ENCODE measurements at places on chromosomes 5 and 9.

DNA sequence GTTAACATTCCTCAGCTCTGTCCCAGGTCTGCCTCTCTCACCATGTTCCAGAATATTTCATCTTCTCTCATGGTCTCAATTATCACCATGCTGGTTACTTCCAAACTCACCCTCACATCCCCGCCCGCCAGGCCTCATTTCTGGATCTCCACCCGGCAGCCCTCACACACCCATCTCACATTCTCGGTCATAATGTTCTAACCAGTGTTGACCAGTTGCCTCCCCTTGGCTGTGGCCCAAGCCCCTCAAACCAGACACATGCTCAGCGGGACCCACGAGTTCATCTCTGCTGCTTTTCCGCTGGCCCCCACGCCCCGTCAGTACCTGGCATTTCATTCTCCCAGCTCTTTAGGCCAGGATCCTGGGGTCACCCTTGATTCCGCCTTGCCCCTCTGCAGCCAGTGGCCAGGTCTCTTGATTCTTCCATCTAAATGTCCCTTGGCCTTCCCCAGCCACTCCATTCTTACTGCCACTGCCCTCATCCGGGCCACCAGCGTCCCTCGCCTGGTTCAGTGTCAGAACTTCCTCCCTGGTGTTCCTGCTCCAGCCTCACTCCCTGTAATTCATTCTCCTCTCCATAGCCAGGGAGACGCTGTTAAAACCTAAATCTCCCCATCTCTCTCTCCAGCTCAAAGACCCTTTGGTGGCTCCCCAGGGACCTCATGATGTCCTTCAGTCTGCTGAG, 141.7 kb downstream of the MVB12B start:
- no peak for DNase-seq

GRCh38 chr5:54062958-54063357, 247.4 kb downstream of the ARL15 start:
- DNase-seq: no peak

- no peak for DNase-seq
Observed at GRCh38 chr5:28451483-28451882, 1413.1 kb upstream of the CDH9 start.

- no peak for DNase-seq
Observed at GRCh38 chr5:135490245-135491037, 38.3 kb upstream of the TIFAB start.

DNA sequence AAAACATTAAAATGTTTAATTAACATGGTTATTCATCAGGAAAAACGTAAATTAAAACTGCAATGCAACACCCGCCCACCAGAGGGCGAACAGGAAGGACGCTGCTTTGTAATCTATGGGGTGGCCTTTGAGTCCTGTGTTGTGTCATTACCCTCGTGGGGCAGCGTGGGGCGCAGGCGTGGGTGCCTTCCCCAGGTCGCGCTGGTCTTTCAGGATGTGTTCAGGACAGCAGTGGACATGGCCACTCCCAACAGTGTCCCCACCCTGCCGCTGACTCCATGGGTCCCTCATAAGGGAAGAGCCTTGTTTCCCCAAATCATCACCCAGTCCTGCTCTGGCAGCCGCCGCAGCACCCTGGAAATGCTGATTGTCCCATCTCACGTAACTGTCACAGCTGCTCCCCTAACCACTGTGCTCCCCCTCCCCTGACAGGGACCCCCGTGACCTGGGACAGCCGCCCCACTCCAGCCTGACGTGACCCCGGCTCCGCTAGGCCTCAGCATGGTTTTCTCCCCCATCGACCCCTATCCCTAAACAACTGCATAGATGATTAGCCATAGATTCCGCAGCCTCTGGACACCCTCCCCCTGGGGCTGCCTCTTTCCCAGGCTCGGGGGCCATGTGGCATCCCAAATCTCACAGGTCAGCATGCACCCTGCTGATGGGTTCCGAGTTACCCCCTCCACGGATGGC, 36.4 kb downstream of the GLT6D1 start:
- peak; percentile 62 for DNase-seq

- DNase-seq: no peak
Observed at GRCh38 chr9:138051586-138052321, 174.2 kb downstream of the CACNA1B start.

DNA sequence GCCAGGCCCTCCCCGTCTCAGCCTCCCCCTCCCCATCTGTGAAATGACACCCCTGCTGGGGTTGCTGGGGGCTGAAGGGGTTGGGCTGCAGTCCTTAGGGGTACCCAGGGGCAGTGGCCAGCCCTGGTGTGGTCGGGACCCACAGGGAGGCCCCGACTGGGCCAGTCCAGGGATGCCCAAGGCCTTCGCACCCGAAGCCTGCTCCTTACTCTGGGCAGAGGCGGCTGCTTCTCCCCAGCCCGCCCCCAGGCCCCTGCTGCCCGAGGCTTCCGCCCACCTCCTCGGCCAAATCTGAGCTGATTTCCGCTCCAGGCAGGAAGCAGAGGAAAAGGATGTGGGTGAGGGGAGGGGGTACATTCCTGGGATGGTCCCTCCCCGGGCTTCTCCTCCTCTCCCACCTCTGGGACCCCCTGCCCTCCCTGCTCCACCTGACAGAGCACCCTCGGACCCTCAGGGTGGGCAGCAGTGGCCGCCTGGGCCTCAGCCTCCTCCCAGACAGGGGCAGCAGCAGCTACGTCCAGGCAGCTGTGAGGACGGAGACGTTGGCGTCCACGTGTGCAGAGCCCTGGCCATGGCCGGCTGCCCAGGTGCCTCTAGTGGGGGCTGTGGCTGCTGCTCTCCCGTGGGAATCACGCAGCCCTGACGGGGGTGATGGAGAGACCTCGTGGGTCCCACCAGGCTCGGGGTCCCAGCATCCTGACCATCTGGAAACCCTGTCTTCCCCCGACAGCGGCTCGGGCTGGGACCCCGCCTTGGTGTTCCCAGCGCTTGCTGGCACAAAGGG, 4.2 kb upstream of the NRARP start:
- DNase-seq: no peak

DNA sequence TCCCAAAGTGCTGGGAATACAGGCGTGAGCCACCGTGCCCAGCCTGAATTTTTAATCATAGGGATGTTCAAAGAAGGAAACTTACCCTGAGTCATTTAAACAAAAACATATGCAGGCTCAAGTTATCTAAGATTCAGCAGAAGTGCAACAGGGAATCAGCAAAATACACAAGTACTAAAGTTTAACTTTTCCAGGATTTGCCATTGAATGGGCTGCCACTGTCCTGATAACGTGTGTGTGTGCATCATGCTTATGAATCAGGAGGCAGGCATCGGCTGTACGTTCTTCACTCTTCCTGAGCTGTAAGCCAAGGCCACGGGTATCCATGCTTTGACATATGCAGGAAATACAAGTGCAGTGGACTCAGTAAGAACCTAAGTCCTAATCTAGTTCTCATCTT, 48.8 kb upstream of the FST start:
- DNase-seq: no peak

DNA sequence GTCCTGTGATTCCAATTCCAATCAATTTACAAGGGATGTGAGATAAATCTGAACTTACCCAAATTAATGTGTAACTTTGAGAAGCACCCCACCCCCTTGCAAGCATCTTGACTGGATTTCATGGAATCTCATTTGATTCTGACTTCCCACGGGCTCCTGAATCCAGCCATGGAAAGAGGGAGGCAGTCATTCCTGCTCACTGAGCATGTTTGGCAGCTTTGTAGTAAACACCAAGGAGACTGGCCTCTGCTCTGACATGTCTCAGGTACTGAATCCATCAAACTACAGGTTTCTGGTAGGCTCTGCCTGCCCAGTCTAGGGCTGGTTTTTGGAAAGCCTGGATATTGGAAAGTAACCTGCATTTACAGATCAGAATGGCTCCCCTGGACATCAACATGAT, 357.6 kb downstream of the ARHGEF28 start:
- no peak for DNase-seq

- DNase-seq: no peak
Observed at GRCh38 chr9:135878528-135879236, 28.7 kb downstream of the CAMSAP1 start.

- DNase-seq: no peak
Observed at GRCh38 chr5:100803397-100803796, 99.7 kb downstream of the ST8SIA4 start.

DNA sequence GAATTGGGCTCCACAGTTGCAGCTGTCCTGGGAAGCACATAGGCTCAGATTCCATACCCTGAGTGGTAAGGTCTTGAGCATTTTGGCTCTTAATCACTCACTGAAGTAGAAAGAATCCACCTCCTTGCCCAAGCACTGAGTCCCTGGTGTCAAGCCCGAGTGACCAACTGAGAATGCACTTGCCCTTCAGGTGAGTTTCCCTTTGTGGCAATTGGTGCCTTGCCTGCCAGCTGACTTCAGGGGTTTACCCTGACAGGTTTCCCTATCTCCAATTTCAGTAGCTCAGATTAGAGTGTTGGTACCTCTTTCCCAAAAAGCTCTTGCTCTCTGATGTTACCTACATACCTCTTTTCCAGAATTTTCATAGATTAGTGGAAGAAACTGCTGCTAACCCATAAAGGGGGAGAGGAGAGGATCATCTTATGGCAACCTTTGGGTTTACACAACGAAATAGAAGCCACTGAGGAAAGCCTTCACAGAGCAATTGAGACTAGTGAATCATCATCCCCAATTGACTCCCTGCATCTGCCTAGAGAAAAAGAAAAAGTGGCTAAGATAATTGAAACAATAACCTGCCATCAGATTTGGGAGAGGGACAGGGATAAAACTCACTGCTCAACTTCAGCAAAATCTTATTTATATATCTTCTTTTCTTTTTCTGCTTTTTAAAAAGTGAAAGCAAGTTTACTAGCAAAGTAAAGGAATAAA, 48.6 kb downstream of the CCL28 start:
- DNase-seq: no peak

GRCh38 chr5:36369219-36369690, 67.6 kb upstream of the RANBP3L start:
- no peak for DNase-seq

DNA sequence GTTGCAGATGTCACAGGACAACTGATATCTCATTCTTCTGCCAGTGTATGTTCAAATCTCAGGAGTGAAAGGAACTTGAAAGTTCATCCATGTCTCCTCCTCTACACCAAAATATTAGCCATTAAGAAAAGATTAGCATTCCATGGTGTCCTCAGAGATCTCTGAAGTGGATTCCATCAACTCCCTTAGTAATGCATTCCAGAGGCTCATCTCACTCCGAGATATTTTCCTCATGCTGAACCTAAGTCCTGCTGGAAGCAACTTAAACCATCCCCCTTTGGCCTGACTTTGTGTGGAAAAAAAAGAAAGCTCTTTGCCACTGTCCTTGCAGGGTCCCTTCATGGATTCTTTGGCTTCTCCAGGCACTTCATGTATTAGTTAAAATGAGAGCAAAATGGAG, 155.7 kb upstream of the ZNF462 start:
- no peak for DNase-seq

DNA sequence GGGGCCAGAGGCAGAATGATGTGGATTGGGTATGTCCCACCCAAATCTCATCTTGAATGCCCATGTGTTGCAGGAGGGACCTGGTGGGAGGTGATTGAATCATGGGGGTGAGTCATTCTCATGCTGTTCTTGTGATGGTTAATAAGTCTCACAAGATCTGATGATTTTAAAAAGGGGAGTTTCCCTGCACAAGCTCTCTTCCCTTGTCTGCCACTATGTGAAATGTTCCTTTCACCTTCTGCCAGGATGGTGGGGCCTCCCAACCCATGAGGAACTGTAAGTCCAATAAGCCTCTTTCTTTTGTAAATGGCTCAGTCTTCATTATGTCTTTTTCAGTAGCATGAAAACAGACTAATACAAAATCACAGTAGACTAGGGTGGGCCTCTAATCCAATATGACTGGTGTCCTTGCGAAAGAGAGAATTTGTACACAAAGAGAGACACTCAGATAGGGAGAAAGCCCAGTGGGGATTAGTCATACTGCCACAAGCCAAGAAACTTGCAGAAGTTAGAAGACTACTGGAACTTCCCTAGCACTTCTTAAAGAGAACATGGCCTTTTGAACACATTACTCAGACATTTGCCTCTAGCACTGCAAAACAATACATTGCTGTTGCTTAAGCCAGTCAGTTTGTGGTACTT, 68.4 kb downstream of the ANXA1 start:
- DNase-seq: no peak

Data from germinal center (tissue), 1 donor.